ENCODE measurements at places on chromosomes 13 and 19.
A peak's percentile ranks its signal among the peaks of the same experiment; 100 is the strongest.

GRCh38 chr13:76798037-76798436 is 88.2 kb downstream of the KCTD12 start:
- DNase-seq: no peak

DNA sequence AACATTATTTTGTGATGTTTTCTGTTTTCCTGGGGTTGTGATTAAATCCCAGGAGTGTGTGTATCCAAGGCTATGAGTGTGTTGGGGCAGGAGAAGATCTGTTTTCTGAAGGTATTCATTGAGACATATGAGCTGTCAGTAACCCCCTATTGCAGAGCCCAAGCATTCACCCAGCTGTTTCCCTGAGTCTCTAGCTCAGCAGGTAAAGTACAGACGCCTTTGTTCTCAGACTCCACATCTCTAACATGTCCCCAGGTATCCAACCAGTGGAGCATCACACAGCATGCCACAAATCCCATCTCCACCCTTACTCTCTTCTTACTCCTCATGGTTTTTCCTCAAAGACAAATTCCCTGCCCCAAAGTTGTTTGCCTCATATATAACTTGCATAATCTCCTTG is 213.6 kb downstream of the PCDH20 start:
- DNase-seq: no peak

- no peak for DNase-seq
These were observed 77.1 kb upstream of the WASF3 start for GRCh38 chr13:26480246-26480855.

- DNase-seq: no peak
These were observed 35.7 kb downstream of the LACC1 start for GRCh38 chr13:43915451-43915850.

DNA sequence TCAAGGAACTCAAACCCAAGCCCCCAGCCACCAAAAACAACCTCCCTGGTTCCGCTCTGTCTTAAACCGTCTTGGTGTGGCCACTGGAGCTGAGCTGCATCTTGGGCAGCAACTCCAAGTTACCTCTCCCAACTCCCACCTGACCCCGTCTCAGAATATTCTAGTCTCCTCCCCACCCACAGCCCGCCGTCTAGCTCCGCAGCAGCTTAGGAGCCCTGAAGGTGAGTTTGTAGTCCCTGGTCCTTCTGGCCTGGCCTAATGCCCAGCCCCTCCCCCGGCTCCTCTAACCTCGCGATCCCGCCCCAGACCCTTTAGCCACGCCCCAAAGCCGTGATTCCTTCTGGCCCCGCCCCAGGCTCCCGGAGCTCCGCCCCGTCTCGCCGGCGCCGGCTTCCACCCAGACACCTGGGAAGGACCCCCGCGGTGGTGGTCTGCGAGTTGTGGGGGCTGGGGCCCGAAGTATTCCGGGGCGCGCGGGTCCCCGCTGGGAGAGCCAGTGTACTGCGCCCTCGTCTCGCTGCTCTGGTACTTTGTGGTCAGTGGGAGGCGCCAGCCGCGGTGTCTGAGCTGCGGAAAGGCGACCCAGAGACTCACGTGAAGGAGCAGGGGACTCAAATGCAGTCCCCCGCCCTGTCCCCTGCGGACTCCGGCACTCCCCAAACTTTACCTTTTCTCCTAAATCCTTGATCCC is 2.5 kb upstream of the LHB start:
- peak; percentile 53 for DNase-seq

GRCh38 chr19:33895366-33895765 is 98.7 kb downstream of the KCTD15 start:
- DNase-seq: no peak

DNA sequence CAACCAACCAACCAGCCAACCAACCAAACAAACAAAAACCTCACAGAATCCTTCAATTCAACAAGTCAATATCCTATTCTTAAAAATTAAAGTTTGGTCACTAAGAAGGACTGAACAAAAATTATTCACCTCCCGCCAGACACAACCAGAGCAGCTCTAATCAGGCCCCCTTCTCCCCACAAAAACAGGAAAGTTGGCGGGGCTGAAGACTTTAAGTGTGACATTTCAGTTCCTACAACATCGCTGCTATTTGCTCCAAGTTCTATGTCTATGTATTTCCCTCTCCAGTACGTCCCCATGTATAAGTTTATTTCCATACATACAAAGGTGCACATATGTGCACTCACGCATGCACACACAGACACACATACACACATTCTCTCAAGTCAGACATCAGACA is 32.8 kb upstream of the STK24 start:
- no peak for DNase-seq

- no peak for DNase-seq
These were observed 109.8 kb downstream of the CACNA1A start for GRCh38 chr19:13396250-13397080.

DNA sequence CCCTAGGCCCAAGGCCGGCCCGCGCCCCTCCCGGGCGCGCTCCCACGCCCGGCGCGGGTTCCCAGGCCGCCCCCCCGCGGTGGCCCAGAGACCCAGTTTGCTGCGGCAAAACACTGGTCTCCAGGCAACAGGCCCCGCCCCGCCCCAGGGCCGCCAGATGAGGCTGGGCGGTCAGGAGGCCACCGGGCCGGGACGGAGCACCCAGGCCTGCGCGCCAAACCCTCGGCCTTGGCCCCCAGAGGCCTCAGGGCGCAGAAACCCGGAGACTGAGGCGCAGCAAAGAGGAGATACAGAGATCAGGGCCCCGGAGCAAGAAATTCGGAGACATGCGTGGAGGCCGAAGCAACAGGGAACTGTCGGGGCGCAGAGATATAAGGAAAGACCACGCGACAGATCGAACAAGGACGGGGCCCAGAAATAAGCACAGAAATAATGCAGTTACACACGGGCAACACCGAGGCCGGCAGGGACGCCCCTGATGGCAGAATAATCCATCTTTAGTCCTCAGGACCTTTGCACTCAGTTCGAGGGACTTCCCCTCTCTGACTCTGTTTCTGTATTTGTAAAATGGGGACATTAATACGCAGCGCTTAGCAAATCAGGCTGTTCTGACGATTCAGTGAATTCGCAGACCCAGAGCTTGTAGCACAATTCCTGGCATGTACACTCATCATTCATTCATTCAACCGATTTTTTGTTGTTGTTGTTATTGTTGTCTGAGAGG is 20.8 kb upstream of the ERCC1 start:
- peak; percentile 79 for DNase-seq

DNA sequence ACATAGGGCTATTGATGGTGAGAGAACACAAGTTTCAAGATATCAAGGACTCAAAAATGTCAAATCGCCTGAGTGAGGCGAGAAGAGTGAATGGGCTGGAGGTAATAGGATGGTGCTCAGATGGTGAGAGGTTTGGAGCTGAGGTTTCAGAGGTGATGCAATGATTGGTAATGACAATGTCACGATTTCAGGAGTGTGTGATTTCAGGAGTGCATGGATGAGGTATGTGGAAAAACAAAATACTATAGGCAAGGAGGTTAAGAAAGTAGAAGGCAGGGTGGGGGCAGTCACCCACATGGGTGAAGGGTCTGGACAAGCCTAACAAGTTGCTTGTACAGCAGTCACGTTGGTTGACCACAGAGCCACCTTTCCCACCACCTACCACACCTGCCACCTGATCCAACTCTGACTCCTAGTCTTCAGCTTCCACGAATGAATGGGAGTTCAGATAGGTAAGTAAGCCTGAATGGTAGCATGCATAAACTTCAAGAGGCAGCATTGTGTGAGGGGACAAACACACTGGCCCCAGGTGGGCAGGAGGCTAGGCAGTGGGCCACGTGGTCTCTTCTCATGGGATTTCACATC is 71.5 kb downstream of the RUBCNL start:
- DNase-seq: no peak

DNA sequence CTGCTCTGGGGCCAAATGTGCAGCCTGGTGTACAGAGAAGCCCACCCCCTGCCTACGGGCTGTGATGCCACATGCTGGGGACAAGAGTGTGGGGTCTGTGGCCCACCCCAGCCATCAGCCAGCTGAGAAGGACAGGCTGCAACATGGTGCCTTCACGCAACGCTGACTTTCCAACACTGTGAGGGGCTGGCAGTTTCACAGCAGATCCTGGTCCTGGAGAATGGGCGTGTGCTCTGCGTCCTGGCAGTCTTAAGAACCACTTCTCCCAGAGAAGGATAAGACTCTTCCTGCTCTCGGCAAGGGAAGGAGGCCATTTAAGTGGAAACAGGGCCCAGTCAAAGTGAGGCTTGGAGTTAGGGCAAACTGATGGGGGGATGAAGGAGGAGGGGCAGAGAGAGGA is 4.6 kb downstream of the LRRC4B start:
- no peak for DNase-seq

GRCh38 chr19:51131780-51132680 is 7.3 kb downstream of the SIGLEC9 start:
- DNase-seq: peak; percentile 25

DNA sequence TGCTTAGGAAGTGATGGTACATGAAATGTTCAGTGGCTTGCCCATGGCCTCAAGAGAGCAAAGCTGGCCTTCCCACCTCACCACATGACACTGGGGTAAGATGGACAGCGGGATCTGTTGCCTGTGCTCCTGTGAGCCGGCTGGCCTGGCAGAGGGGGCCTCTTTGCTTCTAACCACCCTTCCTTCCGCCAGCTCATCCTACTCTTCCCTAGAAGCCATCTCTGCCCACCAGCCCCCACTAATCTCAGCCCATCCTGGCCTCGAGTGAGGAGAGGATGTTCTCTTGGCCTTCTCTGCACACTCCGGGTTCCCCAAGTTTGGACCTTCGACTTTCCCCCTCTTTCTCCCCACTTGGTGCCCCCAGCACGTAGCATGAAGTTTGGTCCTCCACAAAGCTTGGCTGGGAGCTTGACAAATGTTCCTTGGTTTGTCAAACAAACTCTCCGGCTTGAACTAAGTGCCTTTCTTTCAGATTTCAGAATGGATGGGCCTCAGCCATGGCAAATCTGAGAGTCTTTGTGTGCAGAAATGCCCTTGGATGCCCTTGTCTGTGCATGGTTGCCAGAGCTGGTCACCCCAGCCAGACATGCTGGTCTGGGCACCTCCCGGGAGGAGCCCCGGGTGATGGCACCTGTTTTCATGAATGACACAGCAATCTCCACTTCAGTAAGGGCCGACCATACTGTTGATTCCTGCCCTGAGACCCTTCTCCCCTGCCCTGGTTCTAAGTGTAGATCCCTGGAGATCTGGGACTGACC is 145.5 kb downstream of the URI1 start:
- no peak for DNase-seq

GRCh38 chr13:51541037-51541436 is 43.2 kb upstream of the WDFY2 start:
- DNase-seq: no peak

DNA sequence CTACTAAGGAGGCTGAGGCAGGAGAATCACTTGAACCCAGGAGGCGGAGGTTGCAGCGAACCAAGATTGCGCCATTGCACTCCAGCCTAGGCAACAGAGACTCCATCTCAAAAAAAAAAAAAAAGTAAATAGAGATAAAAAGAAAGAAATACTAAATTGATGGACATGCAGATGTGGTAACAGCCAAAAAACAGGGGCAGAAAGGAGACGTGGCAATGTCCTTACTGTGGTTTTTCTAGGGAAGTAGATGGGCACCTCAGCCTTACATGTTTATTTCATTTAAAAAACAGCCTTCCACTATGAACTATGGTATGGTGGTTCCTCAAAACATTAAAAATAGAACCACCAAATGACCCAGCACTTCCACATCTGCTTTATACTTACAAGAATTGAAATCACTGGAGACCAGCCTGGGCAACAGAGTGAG is 6.5 kb upstream of the EIF3G start:
- no peak for DNase-seq

DNA sequence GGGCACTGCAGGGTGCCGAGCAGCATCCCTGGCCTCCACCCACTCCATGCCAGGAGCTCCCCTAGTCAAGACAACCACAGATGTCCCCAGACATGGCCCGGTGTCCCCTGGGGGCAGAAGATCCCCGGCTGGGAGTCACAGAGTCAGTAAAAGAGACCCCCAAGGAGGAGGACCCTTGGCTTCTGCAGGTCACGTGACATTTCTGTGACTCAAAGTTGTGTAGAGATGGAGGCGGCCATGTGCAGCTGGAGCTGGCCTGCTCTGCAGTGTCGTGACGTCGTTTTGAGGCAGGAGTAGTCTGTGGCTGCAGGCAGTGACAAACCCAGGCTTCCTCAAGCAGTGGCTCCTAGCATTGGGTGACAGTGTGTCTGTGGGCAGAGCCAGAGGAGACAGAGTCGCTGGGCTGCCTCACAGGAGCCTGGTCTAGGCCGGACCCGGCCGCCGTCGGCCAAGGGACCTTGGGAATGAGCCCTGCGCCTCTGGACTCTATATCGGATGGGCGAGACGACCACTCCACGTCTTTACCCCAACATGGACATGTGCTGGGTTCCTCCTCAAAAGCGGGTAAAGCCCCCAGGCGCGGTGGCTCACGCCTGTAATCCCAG is 7.7 kb upstream of the DIRAS1 start:
- DNase-seq: no peak

- no peak for DNase-seq
These were observed 240.3 kb downstream of the SPRY2 start for GRCh38 chr13:80100636-80101035.

GRCh38 chr13:40031031-40031430 is 375.6 kb downstream of the COG6 start:
- no peak for DNase-seq

DNA sequence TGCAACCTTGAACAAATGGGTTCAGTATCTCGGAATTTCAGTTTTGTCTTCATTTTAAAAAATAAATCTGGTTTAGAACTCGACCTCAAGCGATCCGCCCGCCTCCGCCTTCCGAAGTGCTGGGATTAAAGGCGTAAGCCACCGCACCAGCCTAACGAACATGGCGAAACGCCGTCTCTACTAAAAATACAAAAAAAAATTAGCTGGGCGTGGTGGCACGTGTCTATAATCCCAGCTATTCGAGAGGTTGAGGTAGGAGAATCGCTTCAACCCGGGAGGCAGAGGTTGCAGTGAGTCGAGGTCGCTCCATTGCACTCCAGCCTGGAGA is 571 bp downstream of the ZNF302 start:
- DNase-seq: no peak

- DNase-seq: no peak
These were observed 40.6 kb upstream of the KLF12 start for GRCh38 chr13:74174810-74175209.

- no peak for DNase-seq
These were observed 13.6 kb upstream of the ICAM3 start for GRCh38 chr19:10352764-10353671.

GRCh38 chr13:30976025-30976424 is 43.6 kb downstream of the TEX26 start:
- no peak for DNase-seq

DNA sequence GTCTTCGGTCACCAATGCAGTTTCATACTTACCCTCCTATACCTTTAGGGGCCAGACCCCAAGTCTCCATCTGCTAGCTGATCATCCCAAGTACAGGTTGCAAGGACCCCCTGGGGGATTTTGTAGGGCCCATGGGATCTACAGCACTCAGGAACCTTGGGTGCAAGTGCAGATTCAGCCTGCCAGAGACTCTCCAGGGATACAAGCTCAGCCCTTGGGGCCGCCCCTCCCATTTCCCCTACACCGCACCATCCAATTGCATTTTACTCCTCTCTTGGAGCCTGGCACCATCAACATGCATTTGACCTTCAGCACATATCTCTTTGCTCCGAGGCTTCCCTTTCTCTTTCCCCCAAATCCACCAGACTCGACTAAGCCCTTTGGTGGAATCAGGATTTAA is 154.7 kb upstream of the ZNF536 start:
- no peak for DNase-seq

- no peak for DNase-seq
These were observed 23.3 kb downstream of the LAMP1 start for GRCh38 chr13:113320226-113320875.
